Activated CD4-positive, CD25-positive, alpha-beta regulatory T cell treated with anti-CD3 and anti-CD28 coated beads, Interleukin-2, amount 50 U/mL, for 72 hours (primary cell): ENCODE measurements at places on chromosomes 2 and 18.

DNA sequence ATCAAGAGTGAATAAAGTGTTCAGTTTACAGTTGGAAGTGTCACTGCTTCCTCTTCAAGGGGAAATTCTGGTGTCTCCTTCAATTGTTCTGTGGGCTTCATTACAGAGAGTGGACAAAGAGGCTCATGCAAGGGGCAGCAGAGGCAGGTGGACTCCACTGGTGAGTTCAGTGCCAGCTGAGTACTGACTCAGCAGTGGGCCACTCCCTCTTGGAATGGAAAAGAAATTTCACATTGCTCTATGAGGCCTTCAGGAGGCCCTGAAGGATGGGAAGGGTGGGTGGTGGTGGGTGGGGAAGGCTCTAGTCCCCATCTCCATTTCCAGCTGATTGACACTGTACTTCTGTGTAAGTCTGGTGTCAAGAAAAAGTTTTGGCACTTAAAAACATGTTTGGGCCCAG lies 66.4 kb downstream of the PRELID3A start:
- DNase-seq: no peak

GRCh38 chr2:165032559-165032958 lies 77.2 kb upstream of the SLC38A11 start:
- DNase-seq: no peak

- DNase-seq: no peak
Observed at GRCh38 chr2:191255756-191256312, 10.6 kb downstream of the MYO1B start.

- no peak for DNase-seq
Observed at GRCh38 chr2:164371916-164372315, 249.4 kb downstream of the GRB14 start.

DNA sequence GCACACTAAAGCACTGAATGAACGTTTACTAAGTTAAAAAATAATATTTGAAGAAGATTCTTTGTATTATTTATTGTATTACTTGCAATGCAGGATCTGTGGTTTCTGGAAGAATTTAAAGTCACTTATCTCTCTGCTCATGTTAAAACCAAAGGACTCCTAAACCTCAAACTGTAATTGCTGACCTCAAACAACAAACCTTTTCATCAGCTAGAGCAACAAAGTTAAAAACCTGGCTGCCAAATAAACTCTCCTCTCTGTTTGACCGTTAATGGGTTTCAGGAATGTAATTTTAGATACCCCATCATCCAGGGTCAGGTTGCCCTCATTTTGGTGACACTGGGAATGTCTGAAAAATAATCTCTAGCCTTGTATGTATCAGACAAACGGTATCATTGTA lies 239.1 kb downstream of the TGIF1 start:
- no peak for DNase-seq

DNA sequence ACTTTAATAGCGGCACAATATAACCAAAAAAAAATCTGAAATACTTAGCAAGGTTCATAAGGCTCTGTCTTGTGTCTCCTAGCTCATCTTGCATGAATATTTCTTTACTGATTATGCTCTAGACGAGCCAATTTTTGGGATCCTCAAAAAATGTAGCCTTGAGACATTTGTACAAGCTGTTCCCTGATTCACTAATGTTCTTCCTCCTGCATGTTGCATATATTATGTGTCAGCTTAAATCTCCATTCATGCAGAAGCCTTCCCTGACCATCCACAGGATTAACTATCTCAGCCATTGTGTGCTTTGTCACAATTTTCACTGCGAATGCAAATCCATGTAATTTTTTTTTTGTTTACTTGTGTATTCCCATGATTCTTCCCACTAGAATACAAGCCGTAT lies 594.0 kb upstream of the VRK2 start:
- DNase-seq: no peak

- no peak for DNase-seq
Observed at GRCh38 chr2:33166287-33166881, 219.6 kb downstream of the LTBP1 start.

DNA sequence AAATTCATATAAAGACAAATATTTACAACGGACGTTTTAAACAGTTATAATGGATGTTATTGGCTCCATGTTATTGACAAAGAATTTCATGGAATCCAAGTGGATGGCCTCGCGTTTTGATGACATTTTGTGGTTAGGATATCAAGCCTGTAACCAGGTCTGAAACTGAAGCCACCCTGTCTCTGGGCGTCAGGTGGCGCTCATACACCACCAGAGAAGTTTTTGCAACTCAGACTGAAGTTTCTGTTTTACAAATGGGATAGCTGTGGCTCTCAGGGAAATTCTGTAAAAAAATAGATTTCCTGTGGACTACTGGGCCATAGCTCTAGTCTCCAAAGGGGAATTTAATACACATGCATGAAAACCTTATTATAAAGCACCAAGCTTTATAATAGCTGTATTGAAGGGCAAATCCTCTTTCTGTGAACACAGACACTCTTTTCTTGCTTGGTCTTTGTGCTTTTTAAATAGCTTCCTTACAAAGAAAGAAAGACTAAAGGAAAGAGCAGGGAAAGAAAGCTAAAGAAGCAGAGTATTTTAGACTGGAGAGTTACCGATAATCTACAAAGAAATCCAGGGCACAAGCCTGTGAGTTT lies 86.7 kb downstream of the C18orf54 start:
- DNase-seq: no peak

DNA sequence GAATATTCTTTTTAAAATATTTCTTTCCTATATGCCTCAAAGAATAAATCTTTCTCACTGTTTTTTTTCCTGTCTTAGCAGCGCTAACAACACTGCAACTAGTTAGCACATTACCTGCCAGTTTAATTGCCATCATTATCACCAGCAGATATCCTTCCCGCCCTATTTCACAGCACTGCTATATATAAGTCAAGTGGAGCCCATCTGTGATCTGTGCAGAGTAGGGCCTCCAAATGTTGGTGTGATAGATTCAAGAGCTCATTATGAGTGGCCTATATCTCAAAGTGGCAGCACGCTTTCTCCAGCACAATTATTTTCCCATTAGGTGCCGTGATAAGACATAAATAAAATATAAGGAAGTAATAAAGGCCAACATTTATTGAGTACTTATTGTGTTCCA lies 19.8 kb upstream of the RGPD4 start:
- no peak for DNase-seq

- DNase-seq: no peak
Observed at GRCh38 chr2:15692551-15693377, 101.1 kb downstream of the DDX1 start.

- no peak for DNase-seq
Observed at GRCh38 chr2:111697560-111697959, 186.4 kb downstream of the ANAPC1 start.

DNA sequence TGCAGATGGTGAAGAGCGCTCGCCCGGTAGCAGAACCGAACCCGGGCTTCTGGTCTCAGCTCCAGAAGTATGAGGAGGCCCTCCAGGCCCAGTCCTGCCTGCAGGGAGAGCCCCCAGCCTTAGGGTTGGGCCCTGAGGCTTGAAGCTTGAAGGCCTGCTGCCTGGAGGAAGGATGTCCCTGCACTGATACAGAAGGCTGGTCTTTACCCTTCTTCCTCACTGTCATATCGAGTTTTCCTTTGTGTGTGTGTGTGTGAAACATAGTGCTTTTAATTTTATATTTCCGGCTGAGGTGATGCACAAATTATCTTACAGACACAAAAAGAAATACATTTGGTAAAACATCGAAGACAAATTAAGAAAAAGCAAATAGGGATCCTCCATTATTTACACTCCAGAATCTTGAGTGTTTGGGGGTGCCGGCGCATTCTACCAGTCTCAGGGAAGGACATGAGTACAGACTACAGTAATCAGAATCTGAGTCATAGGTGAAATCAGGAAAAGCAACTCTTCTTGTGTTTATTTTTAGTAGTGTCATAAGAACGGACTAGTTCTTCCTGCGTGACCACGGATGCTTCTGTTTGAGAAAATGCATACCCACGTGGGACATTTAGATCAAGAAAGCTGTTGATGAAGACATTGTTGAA lies 1.3 kb downstream of the DUSP28 start:
- no peak for DNase-seq

DNA sequence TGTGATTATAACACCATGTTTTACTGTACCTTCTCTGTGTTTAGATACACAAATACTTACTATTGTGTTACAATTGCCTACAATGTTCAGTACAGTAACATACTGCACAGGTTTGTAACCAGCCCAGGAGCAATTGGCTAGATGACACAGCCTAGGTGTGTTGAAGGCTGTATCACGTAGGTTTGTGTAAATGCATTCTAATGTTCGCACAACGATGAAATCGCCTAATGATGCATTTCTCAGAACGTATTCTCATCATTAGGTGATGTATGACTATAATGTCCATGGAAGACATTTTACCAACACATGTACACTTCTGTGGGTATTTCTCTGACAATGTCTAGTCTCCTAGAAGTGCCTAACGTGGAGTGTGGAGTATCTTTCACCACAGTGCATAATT lies 165.9 kb upstream of the KLF7 start:
- DNase-seq: no peak

GRCh38 chr2:10439185-10439879 lies 8.8 kb downstream of the ODC1 start:
- no peak for DNase-seq

DNA sequence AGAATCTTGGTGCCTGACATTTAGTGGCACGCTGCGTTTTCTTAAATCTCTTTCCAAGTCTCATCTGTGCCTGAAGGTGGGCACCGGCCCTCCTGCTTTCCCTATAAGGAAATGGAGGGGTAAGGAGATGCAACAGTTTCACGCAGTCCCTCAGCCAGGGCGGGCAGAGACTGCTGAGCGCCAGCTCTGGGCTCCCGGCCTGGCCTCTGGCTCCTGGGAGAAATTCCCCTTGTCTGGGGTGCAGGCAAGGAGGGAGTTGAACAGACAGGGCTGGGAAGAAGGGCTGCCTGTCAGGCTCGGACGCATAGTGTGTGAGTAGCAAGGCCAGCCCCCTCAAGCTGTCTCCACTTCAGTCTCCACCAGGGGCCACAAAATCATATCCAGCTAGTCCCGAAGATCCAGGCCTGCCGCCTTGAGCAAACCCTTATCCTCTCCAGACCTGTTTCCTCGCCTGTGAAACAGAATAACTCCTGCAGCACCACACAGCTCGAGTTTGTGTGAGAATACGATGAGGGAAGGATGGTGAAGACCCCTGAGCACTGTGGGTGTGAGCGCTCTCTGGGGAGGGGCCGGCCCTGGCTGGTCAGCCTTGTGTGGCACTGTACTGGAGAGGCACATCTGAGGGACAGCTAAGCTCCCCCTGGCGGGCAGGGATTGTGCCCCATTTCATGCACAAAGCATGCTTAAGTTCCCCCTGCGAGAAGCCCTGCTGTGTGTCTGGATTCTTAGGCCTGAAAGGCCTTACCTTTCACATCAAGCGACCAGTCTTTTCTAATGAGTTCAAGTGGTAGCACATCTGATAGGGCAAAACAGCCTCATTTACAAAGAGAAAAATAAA lies 33.8 kb downstream of the SDC1 start:
- no peak for DNase-seq

GRCh38 chr18:23228102-23229061 lies 93.1 kb downstream of the CABLES1 start:
- no peak for DNase-seq

- DNase-seq: no peak
Observed at GRCh38 chr2:188607501-188607900, 315.8 kb downstream of the GULP1 start.

GRCh38 chr2:45786030-45786835 lies 134.8 kb downstream of the PRKCE start:
- no peak for DNase-seq

GRCh38 chr2:108621687-108622681 lies 87.7 kb downstream of the LIMS1 start:
- DNase-seq: no peak

- no peak for DNase-seq
Observed at GRCh38 chr2:128745946-128746345, 427.3 kb upstream of the HS6ST1 start.

DNA sequence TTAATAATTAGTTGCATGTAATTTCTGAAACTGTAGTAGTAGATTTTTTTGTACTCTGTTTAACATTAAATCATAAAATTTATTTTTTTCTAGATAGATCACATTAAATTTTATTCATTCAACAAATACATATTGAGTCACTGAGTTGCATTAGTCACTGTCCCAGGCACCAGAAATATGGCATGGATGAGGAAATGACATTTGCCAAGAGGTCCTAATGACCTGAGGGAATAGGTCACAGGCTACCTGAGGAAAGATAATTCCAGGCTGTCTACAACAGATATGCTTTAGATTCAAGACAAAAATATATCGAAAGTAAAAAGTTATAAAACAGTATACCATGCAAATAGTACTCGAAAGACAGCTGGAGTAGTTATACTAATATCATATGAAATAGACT lies 852.4 kb upstream of the ACVR2A start:
- DNase-seq: no peak

DNA sequence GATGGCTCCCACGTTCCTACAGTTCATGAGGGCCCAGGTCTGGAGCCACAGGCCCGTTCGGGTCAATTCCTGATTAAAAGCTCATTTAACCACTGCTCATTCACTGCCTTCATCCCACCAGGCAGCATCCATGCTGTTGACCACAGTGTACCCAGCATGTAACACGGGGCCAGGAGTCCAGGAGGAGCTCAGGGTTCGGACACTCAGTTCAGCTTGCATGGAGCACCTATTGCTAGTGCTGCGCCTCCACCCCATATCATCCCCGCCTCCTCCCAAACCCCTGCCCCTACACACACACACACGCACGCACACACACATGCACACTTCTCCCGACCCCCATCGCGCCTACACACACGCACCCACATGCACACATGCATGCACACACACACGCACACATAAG lies 72.9 kb upstream of the SNTG2 start:
- no peak for DNase-seq

- DNase-seq: no peak
Observed at GRCh38 chr2:28389399-28390240, 3.0 kb upstream of the FOSL2 start.

GRCh38 chr2:162465430-162465829 lies 121.5 kb downstream of the GCA start:
- no peak for DNase-seq

GRCh38 chr2:44786045-44786816 lies 155.3 kb upstream of the SIX3 start:
- DNase-seq: no peak

DNA sequence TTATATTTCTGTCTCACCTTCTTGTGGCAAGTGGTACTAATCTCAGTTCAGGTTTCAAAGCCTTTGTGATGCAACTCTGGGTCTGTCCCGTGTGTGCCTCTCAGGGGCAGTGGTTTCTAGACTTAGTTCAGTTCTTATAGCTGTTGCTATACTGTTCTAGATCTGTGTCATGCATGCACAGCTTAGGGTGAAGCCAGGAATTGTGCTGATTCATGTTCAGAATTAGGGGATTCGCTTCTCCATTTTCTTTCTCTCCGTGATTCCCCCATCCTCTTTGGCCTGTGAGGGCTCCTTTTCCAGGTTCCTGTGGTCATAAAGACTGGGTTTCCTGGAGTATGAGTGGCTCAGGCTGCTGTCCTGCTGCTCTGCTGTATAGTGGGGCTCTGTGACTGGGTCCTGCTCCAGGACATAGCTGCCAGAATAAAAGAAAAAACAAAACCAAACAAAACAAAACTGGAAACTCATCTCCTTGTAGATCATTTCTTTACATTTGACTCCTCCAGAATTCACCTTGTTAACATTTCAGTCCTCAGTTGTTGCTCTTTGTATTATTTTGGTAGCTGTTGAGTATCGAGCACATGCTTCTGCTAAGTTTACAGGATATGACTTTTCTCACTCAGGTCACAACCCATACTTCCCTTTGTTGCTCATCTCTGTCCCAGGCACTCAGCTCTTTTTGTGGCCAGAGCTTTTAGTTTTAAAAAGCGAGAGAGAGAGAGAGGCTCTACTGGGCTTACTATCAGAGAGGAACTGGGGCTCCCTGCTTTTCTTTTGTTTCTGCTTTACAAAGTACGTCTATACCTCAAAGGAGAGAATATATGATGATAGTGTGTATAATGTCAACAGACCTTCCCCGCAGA lies 34.2 kb downstream of the CERS6 start:
- no peak for DNase-seq

GRCh38 chr18:21330122-21330701 lies 88.2 kb downstream of the GREB1L start:
- no peak for DNase-seq
